ENCODE measurements at places on chromosomes 2 and 18.

- no peak for DNase-seq
Measured at GRCh38 chr2:96662360-96662759, 19.8 kb downstream of the FER1L5 start.

DNA sequence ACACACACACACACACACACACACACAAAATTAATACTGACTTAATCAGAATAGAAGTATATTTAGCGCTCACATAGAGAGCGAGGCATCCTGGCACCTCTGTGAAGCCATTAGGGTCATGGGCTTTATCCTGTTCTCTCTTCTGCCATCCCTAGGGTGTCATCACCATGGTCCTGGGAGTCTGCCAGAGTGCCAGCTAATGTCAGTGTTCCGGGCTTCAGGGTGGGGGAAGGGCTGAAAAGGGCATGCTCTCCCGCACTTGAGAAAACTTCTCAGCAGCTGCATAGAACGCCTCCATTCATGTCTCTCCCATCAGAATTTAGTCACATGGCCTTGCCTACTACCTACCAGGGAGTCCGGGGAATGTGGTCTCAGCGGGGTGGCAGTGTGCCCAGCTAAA is 19.7 kb upstream of the DYNC2LI1 start:
- DNase-seq: no peak

GRCh38 chr18:71106701-71107100 is 817.9 kb downstream of the SOCS6 start:
- no peak for DNase-seq

DNA sequence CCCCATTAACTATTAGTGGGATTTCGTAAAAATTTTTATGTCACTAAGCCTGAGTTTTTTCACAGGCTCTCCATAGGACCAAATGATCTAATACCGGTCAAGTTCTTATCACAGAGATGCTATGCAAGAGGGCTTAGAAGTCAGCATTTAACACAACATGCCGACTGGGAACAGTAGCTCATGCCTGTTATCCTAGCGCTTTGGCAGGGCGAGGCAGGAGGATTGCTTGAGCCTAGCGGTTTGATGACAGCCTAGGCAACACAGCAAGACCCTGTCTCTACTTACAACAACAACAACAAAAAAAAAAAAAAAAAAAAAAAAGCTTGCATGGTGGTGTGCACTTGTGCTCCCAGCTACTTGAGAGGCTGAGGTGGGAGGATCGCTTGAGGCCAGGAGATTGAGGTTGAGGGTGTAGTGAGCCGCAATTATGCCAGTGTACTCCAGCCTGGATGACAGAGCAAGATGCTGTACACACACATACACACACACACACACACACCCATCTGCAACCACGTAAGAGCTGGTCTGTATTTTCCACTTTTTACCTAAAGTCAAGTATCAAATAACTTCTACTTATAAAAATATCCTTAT is 67.6 kb upstream of the FAM124B start:
- DNase-seq: no peak

- DNase-seq: no peak
Measured at GRCh38 chr2:130834931-130835765, 1.6 kb upstream of the ARHGEF4 start.

DNA sequence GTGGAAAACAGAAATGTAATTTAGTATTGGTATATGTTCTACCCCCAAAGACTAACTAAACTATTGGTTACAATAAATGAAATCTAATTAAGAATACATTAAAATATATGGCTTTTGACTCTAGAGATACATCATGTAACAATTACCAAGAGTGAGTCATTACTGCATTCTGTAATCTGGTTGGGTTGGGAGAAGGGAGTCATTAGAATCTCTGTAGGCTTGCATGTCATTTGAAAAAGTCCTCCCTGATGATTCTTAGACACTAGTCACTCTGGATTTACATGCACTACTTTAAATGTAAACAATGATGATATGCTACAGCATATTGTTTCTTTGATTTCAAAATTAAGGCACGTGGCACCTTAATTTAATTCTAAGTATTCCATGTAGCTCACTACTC is 293.4 kb upstream of the CHST9 start:
- DNase-seq: no peak
